Left renal pelvis (tissue), 4 donors: ENCODE measurements at places on chromosomes 16 and 17.

DNA sequence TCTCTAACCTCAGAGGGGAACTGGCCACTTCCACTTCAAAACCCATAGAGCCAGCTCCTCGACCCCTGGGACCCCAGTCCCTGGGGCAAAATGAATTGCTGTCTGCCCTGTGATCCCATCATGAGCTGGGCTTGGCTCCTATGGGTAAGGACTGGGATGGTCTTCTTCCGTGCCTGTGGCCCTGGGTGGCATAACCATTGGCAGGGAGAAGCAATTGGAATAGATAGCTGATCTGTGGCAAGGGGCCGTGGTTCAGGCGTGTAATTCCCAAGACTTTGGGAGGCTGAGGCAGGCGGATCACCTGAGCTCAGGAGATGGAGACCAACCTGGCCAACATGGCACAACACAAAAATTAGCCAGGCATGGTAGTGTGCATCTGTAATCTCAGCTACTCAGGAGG, 4.3 kb downstream of the SULT1A2 start:
- no peak for DNase-seq

- no peak for DNase-seq
Observed at GRCh38 chr16:3030222-3031212, 6.2 kb downstream of the BICDL2 start.

DNA sequence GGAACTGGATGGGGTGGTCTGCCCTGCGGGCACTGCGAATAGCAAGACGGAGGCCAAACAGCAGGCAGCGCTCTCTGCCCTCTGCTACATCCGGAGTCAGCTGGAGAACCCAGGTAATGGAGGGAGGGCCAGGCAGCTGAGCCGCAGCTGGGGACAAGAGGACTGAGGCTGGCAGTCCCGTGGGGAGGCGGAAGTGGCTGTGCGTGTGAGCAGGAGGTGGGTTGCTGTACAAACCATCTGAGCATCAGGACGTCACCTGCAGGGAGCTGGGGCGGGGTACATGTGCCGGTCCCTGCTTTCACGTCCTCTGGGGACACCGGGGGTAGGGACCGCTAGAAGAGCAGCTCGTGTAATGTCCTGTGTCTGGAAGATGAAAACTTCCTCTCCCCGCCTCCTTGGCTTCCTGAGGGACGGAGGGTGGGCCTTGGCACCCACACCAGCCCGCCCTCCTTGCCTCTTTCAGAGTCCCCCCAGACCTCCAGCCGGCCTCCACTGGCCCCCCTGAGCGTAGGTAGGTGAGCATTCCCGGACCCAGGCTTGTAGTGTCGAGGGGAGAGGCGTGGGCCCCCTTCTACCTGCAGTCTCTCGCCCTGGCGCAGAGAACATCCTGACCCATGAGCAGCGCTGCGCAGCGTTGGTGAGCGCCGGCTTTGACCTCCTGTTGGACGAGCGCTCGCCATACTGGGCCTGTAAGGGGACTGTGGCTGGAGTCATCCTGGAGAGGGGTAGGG, 3.7 kb downstream of the ADAD2 start:
- DNase-seq = no peak

DNA sequence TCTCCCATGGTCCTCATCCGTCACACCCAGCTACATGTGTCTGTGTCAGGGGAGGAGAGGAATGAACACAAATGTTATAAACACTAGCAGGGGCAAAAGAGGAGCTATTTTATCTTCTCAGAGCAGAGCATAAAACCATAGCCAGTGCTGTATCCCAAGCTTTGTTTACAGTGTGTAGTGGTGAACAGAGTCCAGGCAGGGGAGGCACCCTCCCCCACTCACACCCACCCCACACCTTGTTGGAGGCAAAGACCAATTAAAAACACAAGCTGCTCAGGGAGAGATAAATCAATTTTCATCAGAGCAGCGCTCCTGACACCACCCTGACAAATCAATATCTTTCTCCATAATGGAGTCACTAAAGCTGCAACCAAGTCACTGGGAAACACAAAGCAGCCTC, 132.6 kb upstream of the CCL2 start:
- DNase-seq = no peak

DNA sequence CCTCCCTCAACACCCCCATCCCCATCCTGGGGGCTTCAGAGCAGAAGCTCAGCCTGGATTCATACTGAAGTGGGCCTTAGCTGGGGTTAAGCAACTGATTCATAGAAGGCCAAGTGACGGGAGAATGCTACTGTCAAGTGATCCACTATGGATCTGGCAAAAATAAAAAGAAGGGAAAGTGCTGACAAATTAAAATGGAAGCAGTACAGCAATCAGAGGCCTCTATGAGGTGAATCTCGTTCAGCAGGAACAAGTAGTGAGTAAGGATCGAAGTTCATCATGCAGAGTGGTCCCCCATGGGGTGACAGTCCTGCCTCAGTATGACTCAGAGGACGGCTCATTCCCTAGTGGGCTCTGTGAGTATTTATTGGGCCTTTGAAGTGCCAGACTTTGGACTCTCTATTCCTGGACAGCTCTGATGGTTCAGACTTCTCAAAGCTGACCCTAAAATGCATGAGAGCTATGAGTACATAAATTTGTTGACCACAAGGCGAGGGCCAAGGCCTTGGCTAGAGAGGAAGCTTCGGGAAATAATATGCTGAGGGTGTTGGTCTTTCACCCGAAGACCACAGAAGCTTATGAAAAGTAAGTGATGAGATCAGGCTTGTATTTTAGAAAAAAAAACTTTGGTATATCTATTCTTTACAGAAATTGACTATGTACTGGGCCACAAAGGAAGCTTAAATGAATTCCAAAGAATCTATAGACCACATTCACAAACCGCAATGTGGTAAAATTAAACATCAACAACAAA, 5.3 kb upstream of the NSMCE1 start:
- no peak for DNase-seq

- no peak for DNase-seq
Observed at GRCh38 chr17:18233803-18234518, 8.5 kb downstream of the LLGL1 start.

DNA sequence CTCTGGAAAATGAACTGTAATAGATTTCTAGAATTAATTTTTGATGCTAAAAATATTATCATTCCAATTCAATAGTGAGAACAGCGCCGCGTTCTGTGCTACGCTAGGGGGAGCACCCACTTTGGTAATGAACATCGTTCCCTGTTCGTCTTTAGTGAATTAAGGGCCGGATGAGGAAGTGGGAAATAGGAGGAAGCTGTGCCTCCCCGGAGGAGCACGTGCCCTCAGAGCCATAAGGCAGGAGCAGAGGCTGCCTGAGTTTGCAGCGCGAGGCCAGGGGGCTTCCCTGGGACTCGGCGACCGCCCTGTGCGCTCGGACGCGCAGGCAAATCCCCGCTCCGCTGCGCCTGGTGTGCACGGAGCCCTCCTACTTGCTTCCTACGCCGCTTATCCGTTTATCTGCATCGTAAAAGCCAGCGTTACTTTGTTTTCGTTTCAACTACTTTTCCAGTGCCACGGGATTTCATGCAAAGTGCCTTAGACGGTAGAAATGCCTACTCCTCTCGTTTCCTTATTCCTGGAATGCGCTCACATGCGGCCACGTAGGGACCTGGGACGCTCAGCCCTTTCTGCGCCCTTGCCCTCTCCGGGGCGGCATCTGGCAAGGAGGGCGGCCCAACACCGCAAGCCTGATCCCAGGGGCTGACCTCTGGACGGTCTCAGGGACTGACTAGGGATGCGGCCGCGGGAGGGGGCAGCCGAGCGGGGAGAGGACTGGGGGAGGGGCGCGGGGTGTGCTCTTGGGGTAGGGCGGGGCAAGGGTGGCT, 76.4 kb downstream of the KCNJ12 start:
- peak; percentile 53 for DNase-seq

- DNase-seq = no peak
Observed at GRCh38 chr17:80839511-80839941, 152.1 kb upstream of the CHMP6 start.

- DNase-seq = no peak
Observed at GRCh38 chr16:22282254-22282892, 14.8 kb upstream of the POLR3E start.

DNA sequence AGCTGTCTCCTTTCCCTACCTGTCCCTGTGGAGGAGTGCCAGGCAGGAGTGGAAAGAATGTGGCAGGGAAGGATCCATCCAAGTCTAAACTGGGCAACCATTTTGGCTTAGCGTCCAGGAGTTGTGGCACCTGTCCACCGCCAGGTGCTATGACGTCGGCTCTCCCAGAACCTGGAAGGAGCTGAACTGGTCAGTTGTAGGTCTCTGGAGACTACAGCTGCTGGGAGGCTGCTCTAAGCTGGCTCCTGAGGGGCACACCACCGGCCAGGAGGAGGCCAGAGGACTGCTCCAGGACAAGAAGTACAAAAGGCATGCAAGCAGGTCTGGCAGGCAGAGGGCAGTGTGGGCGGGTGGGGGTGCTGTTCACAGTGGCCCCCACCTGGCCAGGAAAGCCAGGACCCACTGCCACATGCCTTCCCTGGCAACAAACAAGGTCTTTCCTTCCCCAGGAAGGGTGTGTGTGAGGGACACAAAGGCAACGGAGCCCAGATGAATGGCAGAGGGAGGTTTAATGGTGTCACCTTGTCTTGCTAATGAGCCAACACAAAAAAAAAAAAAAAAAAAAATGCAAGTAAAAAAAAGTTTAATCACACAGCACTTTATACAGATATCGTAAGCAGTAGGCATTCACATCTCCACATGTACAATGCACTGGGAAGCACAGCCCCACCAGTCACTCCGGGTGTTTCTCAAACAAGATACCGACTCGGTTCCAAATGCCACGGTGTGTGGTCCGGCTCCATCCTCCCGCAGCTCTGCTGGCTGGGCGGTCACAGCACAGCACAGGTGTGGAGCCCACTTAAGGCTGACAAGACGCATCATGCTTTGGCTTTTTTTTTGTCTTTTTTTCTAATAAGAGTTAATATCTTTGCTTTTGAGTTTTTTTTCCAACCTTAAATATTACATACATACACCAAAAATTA, 4.8 kb downstream of the SPHK1 start:
- no peak for DNase-seq

GRCh38 chr17:38925263-38925995, at the start of gene LASP1NB:
Gene LASP1NB, plus strand, starts transcription at chr17:38925614.
- DNase-seq = peak; percentile 54

DNA sequence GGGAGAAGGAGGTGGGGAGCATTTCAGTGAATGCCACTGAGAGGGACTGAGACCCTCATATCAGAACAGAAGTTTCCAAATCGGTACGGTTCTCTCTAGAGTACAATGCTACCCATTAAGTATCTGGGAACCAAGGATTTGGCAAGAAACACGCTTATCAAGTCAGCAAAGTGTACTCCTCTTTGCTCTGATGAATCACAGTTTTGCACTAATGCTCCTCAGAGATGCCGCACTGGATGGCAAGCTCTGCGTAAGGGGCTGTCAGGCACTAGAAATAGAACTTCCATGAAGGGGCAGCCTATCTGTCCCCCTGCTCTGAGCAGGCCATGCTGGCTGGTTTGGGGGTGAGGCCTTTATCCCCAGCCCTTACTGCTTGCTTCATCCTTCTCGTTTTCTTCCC, 4.8 kb upstream of the ABCC12 start:
- no peak for DNase-seq
